ENCODE measurements at places on chromosomes 5 and 9.

GRCh38 chr5:137699336-137700281 is 36.3 kb downstream of the KLHL3 start:
- no peak for DNase-seq

GRCh38 chr5:128213340-128213739 is 129.8 kb downstream of the SLC12A2 start:
- DNase-seq, result no peak

DNA sequence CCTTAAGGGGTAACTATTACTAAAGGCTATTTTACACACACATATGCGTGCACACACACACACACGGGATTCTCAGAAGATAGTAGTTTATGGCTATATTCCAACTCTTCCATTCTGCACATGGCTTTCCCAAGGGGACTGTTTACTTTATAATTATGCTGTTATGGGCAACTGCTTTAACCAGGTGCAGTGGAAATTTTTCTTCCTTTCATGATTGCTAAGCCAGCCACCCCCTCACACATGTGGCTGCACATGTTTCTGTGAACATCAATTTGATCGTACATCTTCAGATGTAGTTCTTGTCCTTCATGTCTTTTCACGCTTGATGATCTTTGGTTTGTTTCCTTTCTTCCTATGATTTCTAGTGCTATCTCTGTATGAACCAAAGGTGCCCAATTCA is 37.0 kb downstream of the MRPS30 start:
- no peak for DNase-seq

GRCh38 chr5:93100976-93101375 is 480.0 kb downstream of the NR2F1-AS1 start:
- DNase-seq, result no peak

GRCh38 chr5:99133921-99134320 is 205.1 kb upstream of the CHD1 start:
- DNase-seq, result no peak
